GM12865 (cell line): ENCODE measurements at places on chromosomes 5 and 9.

- DNase-seq = no peak
Measured at GRCh38 chr9:120893611-120894307, 16.8 kb upstream of the PHF19 start.

- no peak for DNase-seq
Measured at GRCh38 chr5:109884676-109885075, 194.9 kb downstream of the MAN2A1 start.

DNA sequence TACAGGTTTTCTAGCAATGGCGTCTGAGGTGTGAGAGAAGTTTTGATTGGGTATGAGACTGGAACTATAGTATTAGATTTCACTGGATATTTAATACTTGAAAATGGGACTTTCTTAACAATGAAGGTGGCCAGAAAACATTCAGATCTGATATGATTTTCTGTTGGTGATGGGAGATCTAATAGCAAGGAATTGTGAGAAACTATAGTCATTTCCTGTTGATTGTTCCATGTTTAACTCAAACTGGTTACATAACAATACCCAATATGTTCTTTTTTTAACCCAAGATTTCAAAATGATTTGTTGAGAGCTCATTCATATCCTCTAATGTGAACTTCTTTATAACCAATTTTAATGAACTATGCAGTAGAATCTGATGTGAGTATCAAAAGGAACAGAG is 793.2 kb upstream of the RGMB start:
- DNase-seq = no peak

GRCh38 chr9:96476591-96476990 is 26.6 kb downstream of the HABP4 start:
- DNase-seq = no peak

GRCh38 chr9:13069498-13069897 is 210.0 kb downstream of the MPDZ start:
- no peak for DNase-seq

DNA sequence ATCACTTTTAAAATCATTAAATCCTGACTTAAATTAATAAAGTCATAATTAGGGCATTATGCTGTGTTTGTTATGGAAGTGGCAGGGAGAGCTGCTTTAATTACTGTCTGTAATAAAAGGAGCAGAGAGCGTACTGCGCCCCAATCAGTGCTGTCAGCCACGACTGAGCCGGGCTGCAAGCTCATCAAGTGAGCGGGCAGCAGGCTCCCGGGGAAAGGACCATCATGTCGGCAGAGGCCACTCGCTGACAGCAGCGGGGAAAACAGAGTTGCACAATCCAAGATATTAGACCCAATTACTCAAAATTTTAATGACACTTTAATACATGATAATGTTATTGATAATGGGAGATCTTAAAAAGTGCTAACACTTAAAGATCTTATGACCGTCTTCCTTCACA is 181.6 kb downstream of the AP3B1 start:
- DNase-seq = no peak

GRCh38 chr5:135047347-135047695 is 13.3 kb upstream of the PITX1 start:
- no peak for DNase-seq
